ENCODE measurements at places on chromosomes 6 and 20. TPM values are rescaled to one million over a fixed set of nuclear protein-coding genes. Genes with fewer than 3 reads are reported as not detected.

DNA sequence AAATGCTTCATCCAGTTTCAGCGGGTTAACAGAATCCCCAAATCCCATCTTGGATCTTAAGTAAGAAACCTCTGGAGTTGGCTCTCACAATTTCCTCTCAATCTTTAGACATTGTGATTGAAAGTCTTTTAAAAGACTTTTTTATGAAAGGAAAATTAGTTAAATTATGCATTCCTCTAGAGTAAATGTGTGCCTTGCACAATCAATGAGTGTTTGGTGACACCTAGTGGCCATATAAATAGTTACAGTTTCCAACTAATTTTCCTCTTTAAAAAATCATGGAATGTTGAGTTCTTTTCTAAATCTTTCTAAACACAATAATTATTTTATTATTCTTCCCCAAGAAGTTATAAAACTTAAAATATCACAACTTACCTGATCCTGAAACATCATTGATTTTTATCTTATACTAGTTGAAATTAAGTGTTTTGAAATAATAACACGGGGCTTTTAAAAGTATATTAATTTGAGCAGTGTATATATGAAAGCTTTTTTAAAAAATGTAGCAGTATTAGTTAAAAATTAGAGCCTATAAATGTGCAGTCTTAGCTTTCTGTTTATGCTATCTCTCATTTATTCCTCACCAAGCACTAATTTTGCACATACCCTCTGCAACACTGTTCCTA lies 66.4 kb downstream of the PKHD1 start:
- DNase-seq: no peak

GRCh38 chr6:146981981-146982380 lies 222.2 kb upstream of the STXBP5 start:
- DNase-seq: no peak

DNA sequence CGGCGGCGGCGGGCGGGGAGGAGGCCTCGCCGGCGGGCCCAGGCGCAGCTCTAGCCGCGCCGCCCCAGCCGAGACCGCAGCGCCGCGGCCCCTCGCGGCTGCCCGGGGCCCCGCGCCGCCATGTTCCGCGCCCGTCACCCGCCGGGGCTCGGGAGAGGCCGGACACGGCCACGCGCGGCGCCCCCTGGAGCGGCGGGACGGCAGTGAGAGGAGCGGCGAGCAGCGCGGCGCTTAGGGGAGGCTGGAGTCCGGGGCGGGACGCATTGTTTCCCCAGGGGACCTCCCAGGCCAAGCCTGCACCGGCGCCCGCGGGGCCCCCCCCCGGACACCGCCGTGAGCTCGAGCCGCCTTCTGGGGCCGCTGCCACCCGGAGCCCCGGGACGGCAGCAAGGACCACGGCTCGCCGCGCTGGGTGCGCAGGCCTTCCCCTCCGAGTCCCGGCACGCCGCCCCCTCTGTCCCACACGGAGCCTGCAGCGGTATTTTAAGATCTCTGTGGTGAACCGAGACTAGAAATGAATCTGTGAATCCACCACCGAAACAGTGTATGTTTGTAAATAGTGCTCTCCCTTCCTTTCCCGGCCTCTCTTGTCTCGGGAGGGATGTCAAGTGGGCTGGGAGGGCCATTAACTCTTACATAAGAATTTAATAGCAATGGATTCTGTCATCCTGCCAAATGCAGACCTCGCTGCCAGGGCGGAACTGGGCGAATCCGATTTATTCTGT lies 424 bp upstream of the KIF13A start:
- peak; percentile 73 for DNase-seq

DNA sequence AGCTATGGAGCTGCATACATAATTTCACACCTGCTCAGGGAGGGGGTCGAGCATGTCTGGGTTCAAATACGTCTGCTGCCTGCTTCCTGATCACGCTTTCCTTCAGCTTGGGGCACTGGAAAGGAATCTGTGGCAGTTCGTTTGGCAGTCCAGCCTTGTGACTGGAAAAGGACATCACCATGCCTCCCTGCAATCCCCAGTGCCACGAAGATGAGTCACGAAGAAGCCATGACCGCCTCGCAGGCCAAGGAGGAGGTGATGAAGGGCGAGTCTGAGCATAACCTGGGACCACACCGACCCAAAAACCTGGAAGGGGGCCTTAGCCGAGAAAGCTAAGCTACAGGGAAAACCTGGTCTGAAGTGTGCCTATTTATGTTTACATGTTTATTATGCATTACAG lies 13.1 kb downstream of the JAG1 start:
- DNase-seq: no peak

DNA sequence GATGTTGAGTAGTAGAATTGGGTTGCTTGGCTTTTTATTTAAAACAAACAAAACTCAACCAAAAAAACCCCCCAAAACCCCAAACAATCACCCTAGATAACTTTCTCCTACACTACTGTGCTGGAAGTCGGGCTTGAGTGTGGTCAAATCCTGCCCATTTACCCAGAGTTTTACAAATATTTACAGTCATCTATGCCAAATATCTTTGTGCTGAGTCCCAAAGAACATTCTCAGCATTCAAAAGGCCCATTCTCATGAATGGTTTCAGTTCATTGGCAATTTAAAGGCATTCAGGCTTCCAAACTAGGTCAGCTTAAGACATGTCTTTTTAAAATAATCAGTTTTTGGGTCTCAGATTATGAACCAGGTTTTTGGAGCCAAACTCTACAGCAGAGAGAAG lies 1.8 kb downstream of the RNF144B start:
- DNase-seq: no peak

The GJA10 gene
- not detected for total RNA-seq

The ADGRG6 gene
- total RNA-seq: 0.74 TPM

DNA sequence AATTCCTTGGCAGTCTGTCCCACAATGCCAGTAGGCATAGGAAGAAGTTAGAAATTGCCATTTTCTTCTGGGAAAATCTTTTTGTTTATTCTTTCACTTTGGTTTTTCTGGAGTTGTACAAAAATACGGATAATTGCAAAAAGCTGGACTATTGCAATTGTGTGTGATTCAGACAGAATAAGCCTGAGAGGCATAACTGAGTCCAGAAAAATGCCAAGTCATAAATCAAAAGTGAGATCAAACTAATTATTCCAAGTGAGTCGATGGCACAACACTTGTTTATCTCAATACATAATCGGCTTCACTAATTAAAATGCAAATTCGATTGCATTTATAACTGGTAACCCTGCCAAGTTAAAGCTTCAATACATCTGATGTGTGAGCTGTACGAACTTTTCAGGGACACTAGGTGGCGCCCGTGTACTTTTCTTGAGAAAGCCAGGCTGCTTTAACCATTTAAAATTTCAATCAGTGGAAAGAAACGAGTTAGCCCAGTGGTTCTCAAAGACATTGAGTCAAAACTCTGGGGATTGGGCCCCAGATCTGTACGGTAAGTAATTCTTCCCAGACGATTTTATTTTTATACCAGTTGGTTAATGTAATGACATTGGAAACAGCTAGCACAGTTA lies 102.6 kb downstream of the LAMP5 start:
- DNase-seq: peak; percentile 52

- DNase-seq: no peak
Observed at GRCh38 chr6:165231581-165232561, 77.5 kb downstream of the C6orf118 start.

The PACSIN1 gene
- 0.29 TPM for total RNA-seq

DNA sequence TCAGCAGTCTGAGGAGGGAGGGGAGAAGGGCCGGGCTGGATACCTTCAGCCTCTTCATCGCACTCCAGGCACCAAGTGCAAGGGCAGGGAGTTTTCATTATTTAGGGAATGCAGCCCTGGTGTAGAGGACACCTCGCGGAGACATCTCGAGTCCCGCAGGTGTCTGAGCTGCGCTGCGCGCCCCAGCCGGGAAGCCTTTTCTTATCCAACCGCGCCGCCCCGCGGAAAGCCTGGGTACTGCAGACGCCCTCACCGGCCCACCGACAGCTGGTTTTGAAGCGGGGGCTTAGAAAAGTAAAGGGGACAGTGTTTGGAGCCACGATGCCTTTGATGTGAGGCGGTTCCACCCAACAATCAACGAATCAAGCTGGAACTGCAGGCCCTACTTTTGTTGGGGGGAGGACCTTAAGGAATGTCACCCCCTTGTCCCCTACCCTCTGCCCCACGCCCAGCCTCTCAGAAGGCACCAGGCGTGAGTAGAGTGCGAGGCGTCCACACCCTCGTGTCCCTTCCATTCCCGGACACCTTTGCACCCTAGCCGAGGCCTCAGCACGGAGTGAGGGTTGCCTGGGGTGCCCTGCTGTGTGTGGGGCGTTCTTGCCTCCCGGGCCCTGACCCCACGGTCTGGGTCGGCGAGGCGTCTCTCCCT lies 8.6 kb downstream of the NKX2-2 start:
- DNase-seq: peak; percentile 84

- DNase-seq: peak; percentile 58
Observed at GRCh38 chr6:75204217-75204958, 1.5 kb downstream of the COL12A1 start.

- DNase-seq: no peak
Observed at GRCh38 chr6:128336436-128337095, 183.8 kb downstream of the PTPRK start.

The VWA7 gene
- total RNA-seq: 3.3 TPM
